NCI-H1930 (cell line): ENCODE measurements at places on chromosomes 11 and 22.

DNA sequence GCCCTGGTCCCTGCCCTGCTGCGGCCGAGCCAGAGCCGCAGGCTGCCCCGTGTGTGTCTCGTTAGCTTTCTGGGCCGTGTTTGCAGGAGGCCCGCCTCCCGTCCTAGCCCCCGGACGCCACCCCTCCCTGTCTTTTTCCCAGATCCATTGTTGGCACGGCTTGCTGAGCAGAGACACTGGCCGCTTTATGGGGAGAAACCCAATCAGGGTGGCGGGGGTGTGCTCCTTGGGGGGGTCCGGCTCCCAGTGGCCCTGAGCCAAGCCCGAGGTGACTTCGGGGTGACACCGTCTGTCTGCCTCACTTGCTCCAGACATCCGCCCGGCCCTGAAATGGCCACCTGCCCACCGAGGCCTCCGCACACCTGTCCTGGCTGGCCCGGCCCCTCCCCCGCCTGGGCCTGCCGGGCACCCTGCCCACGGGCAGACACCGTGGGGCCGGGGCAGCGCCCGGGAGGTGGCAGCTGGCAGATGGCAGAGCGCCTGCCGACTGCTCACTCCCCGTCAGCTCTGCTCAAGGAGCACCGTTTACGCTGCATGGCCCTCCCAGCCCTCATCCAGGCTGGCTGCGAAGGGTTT is 43.1 kb upstream of the PPARA start:
- DNase-seq = no peak

DNA sequence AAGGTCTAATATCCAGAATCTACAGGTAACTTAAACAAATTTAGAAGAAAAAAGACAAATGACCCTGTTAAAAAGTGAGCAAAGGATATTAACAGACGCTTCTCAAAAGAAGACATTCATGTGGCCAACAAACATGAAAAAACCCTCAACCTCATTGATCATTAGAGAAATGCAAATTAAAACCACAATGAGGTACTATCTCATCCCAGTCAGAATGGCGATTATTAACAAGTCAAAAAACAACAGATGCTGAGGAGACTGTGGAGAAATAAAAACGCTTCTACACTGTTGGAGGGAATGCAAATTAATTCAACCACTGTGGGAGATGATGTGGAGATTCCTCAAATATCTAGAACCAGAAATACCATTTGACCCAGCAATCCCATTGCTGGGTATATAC is 67.2 kb downstream of the SLC17A6 start:
- DNase-seq = no peak

DNA sequence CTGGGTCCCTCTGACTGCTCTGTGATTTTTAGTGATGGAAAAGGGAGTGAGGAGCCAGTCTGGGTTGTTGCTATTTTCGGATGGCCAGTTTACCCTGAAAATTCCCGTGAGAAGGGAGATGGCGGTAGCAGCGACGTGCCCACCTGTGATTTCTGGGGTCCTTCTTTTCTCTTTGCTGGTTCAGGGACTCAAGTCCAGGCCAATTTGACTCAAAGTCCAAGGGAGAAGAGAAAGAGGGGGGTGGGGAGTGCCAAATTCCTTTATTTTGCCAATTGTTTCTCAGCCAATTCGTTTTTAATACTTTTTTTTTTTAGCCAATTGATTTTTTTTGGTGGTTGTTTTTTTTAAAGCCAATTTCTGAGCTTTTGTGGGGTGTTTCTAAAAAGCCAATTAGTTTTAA is 6.9 kb downstream of the IGF2 start:
- DNase-seq = no peak

GRCh38 chr11:7977232-7977917 is 9.8 kb upstream of the EIF3F start:
- no peak for DNase-seq

- no peak for DNase-seq
These were observed 24.4 kb downstream of the PPP2R1B start for GRCh38 chr11:111741751-111742150.

DNA sequence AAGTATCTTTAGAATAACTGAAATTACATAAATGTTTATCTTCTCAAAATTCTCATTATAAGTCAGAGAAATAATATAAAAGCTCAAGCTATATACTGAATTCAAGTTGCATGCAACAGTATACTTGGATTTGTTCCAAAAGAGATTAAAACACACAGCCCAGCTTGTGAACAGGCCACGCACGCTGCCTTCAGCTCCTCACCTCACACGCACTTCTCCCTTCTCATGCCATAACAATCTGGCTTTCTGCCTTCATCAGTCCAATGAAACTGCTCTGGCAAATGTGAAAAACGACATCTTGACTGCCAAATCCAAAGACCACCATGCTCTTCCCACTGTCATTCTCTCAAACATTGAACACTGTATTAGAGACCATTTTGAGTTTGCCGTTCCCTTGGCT is 22.1 kb downstream of the ATP6V1E1 start:
- DNase-seq = no peak

DNA sequence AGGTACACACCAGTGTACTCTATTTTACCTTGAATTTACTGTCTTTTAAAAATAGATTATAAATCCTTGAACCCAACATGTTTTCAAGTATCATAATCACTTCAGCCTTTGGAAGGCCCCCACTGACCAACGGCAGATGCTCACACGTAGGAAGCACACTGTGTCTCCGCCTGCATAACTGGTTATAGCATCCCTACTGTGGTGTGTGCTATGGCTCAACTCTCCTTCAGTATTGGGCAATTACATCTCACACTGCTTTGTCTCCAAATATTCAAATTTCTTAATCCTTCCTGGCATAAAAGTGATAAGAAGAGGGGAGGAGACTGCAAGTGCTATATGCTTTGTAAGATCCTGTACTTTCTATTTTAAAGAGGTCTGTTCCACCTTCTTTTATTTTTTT is 165.7 kb downstream of the CADM1 start:
- DNase-seq = no peak

- DNase-seq = no peak
These were observed 10.0 kb upstream of the MYRF start for GRCh38 chr11:61742391-61742790.

DNA sequence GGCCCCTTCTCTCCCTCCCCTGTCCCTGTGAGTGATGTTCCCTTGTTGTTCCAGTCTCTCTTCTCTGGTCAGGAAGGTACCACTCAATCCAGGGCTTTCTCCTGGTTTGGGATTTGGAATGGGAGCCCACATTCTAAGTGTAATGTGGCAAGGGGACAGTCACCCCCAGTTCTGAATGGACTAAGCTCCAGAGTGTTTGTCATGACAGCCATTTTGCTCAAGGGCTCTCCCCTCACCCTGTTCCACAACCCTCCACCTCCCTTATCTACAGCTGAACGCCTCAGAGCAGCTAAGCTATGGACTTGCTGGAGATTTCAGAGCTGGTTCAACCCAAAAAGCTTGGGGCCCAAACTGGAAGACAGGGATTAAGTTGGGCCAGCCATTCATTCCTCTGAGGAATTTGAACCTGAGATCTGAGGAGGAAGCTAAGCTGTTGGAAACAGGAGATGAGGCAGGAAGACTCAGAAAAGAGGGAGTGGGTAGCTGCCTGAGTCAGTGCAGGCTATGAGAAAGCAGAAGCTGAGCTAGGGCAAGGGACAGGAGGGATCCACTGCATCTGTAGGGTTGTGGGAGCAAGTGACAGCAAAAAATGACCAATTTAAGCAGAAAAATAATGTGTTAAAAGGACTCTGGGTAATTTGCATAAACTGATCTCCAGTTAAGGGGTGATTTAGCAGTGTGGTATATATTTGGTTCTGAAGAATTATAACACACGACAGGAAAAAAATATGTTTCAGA is 22.9 kb upstream of the FCHSD2 start:
- DNase-seq = no peak

GRCh38 chr22:18121954-18122554 is 11.4 kb downstream of the TUBA8 start:
- DNase-seq = no peak
